Stimulated activated CD4-positive, alpha-beta T cell treated with anti-CD3 and anti-CD28 coated beads, Interleukin-2, amount 100 ng/mL, for 24 hours (primary cell): ENCODE measurements at places on chromosomes 16 and 17.

GRCh38 chr17:43134774-43135453, 9.8 kb upstream of the BRCA1 start:
- no peak for DNase-seq

DNA sequence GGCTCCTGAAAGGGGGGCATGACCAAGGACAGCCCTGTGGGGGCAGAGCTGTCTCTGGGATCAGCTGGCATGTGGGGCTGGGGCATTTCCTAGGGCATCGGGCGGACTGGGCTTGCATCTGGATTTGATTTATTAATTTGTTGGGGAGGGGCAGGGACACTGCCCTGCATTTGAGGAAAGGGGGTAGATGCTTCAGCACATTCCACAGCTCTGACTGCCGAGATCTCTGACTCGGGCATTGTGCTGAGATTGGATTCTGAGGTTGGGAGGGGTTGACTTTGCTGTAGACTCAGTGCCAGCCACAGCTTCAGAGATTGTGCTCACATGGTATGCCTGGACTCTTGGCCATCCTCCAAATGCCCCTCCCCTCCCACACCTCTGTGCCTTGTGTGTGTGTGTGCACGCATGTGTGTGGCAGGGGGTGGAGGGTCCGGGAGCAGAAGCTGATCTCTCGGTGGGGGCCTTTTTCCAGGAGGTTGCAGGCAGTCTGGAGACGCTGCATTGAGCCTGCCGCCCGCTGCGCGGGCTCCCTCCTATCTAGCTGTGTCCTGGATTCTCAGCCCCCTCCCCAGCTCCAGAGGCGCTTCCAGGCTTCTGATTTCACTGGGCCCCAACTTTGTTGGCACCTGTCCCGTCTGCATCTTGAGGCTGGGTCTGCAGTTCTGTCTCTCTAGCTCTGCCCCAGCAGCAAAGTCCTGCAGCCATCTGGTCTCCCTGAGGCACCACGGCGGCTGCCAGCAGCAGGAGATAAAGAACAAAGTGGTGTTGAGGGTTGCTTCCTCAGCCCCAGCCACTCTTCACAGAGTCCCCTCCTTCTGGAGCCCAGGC, 14.9 kb downstream of the IGFBP4 start:
- no peak for DNase-seq

GRCh38 chr16:21647562-21648164, 4.7 kb downstream of the IGSF6 start:
- no peak for DNase-seq

GRCh38 chr16:85303354-85303883, 191.1 kb upstream of the CIBAR2 start:
- peak; percentile 85 for DNase-seq

DNA sequence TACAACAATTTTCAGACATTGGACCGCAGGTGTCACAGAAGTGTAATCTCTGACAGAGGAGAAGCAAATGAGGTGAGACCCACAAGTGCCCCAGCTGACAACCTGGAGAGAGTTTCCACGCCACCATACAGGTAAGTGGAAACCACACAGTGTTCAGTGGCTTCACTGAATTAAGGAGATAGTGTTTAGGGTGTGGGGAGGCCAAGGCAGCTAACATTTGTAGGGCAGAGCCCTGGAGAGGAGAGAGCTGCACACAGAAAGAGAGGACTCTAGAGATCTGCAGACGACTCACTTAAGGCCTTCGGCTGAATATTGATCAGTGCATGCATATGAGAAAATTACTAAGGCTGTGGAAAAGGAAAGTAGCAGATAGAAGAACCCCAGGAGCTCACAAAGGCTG, 228.9 kb upstream of the TNRC6C start:
- no peak for DNase-seq

- DNase-seq, result no peak
Measured at GRCh38 chr16:77758046-77758445, 30.3 kb upstream of the VAT1L start.

- no peak for DNase-seq
Measured at GRCh38 chr17:3798273-3799180, 2.5 kb downstream of the ITGAE start.

DNA sequence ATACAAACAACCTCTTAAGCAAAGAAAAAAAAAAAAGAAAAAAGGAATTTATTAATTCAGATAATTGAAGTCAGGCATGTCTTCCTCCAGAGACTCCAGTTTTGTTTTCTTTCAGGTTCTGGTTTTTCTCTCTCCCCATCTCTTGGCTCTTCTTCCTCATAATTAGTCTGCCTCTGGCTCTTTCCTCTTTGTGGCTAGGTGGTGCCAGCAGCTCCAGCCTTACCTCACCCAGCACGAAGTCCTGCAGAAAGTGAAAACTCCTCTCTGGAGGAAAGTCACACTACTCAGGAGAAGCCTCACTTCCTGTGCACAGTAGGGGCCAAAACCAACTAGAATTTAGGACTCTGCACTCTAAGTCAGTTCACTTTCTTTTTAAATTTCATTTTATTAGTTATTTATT, 10.3 kb upstream of the NFAT5 start:
- DNase-seq, result no peak

DNA sequence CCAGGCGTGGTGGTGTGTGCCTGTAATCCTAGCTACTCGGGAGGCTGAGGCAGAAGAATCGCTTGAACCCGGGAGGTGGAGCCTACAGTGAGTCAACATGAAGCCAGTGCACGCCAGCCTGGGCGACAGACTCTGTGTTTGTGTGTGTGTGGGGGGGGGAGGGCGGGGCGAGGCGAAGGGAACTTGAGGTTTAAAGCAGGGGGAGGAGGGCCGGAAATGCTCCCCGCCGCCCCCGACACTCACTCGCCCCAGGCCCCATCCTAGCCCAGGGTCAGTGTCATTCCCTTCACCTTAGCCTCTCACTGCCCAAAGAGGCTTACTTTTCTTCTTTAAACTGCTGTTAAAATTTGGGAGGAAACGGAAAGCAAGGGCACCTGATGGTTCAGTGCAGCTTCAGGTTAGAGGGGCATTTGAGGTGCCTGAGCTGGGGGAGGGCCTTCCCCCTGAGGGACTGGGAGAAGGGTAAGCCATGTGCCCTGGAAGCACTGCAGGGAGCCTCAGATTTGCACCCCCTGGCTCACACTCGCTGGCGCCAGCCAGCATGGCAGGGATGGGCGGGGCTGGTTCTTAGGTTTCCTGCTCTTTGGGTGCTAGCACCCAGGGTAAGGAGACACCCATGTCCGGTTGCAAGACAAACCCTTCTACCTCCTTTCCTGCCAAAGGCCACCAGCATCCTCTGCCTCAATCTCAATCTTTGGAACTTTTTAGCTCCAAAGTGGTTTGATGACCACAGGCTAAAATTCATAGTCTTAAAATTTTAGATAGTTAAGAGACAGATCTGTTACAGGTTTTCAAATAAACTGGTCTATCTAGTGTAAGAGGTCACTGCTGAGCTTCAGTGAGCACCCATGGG, 2.2 kb upstream of the LIMD2 start:
- DNase-seq, result peak; percentile 69

GRCh38 chr17:7997186-7997585, 5.2 kb upstream of the GUCY2D start:
- peak; percentile 36 for DNase-seq

GRCh38 chr17:42814633-42815399, 9.3 kb downstream of the BECN1 start:
- DNase-seq, result no peak

GRCh38 chr16:66429290-66429962, 2.3 kb downstream of the BEAN1 start:
- no peak for DNase-seq
